Sigmoid colon (tissue), 7 donors: ENCODE measurements at places on chromosomes 11 and 22. TPM values are rescaled to one million over a fixed set of nuclear protein-coding genes. Genes with fewer than 3 reads are reported as not detected.

GRCh38 chr11:134365011-134365925 is 33.5 kb downstream of the GLB1L2 start:
- no peak overlapping the region for H3K4me3 ChIP-seq
- no peak overlapping the region for H3K27ac ChIP-seq
- H3K27me3 ChIP-seq: no peaks in the 10 kb centered on the region
- DNase-seq: peak; percentile 55
- H3K36me3 ChIP-seq: peaks cover 50% of the 10 kb centered on the region

DNA sequence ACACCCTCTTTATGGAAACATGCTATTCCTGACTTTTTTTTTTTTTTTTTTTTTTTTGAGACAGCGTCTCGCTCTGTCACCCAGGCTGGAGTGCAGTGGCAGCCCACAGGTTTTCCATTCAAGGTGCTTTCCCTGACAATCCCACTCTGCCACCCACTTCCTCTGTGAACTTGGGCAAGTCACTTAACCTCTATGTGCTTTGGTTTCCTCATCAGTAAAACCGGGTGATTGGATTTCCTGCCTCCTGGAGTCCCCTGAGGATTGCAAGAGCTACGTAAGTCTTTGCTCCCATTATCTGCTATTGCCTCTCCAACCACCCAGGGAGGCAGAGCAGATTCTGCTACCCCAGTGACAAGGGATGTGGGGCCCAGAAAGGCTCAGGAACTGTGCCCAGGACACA is 54.1 kb downstream of the CELSR1 start:
- no peaks in the 10 kb centered on the region for H3K27me3 ChIP-seq
- H3K27ac ChIP-seq: no peak overlapping the region
- no peaks in the 10 kb centered on the region for H3K36me3 ChIP-seq

GRCh38 chr11:96257972-96258934 is 84.7 kb downstream of the MAML2 start:
- H3K4me1 ChIP-seq: peaks cover 21% of the 10 kb centered on the region
- H3K4me3 ChIP-seq: no peak overlapping the region
- no peaks in the 10 kb centered on the region for H3K36me3 ChIP-seq
- no peak for DNase-seq

The DLG2 gene
- 1.3 TPM for polyA plus RNA-seq

GRCh38 chr22:44075670-44076069 is 51.6 kb downstream of the PARVB start:
- H3K27ac ChIP-seq: no peak overlapping the region
- H3K36me3 ChIP-seq: no peaks in the 10 kb centered on the region

- DNase-seq: peak; percentile 73
- H3K36me3 ChIP-seq: no peaks in the 10 kb centered on the region
- H3K27me3 ChIP-seq: no peaks in the 10 kb centered on the region
- peak overlapping the region; percentile 72 for H3K4me3 ChIP-seq
Observed at GRCh38 chr22:19942157-19943081, 801 bp upstream of the TXNRD2 start.
